M059J (cell line): ENCODE measurements at places on chromosomes 3 and 15. TPM values are rescaled to one million over a fixed set of nuclear protein-coding genes. Genes with fewer than 3 reads are reported as not detected.

DNA sequence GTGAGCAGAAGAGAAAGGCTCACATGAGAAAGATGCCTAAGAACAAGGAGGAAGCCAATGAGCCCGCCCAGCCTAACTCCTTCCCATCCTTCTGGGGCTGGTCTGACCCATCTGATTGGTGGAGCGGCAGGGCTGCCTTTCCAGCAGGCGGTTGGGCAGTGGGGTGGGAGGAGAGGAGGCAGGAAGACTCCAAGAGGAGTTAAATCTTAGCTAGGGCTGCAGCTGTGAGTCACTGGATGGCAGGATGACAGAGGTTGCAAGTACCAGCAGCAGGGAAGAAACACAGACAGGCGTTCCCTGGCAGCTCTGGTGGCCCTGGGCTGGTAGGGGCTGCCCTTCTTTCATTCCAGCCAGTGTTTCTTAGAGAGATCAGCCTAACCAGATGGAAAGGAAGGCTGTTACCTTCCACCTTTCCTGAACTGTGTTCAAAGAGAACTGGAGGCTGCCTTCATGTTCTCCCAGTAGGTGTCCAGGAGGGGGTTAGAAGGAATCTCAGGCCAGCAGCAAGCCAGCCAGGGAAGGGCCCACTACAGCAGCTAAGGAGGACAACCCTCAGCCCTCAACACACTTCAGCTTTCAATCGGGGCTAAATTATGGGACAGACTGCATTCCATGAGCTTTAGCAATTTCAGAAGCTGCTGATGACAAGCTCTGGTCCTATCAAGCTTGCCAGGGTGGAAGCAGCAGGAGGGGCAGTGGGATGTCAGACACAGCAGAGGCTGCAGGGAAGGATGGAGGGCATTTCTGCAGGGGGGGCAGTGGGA is 50.3 kb downstream of the CHSY1 start:
- peak; percentile 98 for DNase-seq

DNA sequence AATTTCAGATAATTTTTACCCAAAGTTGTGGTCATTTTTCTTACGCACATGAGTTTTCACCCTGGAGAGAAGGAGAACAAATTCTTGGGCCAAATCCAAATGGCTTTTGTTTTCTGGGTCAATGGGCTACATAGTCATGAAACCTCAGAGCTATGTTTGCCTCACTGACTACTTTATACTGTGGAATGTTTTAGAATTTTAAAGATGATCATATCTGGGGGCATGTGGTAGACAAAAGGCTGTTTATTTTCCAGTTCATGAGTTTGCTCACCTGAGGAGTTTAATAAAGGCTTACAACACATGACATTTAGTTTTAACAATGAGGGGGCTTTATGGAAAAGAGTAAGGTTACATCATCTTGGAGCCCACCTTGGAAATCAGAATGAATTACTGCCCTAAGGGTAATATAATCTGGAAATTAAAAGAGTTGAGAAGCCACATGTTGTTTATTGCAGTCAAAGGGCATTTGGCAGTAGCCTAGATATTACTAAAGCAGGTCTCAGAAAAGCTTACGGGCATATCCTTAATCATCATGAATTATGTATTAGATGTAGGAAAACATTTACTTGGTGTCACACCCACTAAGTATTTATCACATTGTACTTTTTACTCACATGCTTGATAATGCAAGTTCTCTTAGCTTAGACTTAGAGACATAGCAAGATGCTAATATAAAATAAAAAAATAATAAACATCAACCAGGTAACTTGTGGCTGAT is 466.1 kb downstream of the EDEM1 start:
- DNase-seq: no peak

DNA sequence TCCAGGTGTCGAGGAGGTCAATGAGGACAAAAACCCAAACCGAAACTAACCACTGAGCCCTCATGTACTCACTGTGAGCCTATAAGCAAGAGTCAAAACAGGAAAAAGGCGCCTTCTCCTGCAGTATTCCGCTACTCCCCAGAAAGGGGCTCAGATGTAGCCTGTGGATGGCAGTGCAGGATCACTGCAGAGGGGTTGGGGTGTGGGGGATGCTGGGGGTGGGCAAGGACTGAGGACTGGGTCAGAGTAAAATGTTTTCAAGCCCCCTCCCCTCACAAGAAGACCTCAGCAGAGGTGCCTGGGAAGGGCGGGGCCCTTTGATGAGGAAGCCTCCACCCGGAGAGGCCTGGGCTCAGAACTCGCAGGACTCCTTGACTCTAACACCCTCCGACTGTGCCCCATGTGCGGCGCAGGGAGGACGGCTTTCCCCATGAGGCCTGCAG is 170.1 kb downstream of the OSBPL10 start:
- no peak for DNase-seq

CPN2 gene
- total RNA-seq: not detected in 2 replicates

HAPLN3 gene
- total RNA-seq: 2.2 and 3.2 TPM in 2 replicates

DNA sequence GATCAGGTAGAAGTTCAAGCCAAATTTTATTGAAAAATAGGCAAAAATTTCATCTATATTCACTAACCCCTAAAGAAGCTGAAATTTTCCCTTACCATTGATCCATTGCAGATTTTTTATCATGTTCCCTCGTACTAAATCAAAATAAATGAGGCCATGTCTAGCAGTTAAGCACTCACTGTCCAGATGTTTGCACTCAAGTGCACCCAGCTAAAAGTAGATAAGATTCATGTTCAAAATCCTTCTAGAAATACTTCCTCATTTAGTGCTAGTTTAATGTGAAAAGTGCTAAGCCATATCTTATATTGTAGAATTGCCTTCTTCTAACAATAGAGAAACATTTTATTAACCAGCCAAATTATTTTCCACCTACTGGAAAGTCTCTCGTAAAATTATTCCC is 164.7 kb upstream of the UBE2E2 start:
- DNase-seq: no peak

DNA sequence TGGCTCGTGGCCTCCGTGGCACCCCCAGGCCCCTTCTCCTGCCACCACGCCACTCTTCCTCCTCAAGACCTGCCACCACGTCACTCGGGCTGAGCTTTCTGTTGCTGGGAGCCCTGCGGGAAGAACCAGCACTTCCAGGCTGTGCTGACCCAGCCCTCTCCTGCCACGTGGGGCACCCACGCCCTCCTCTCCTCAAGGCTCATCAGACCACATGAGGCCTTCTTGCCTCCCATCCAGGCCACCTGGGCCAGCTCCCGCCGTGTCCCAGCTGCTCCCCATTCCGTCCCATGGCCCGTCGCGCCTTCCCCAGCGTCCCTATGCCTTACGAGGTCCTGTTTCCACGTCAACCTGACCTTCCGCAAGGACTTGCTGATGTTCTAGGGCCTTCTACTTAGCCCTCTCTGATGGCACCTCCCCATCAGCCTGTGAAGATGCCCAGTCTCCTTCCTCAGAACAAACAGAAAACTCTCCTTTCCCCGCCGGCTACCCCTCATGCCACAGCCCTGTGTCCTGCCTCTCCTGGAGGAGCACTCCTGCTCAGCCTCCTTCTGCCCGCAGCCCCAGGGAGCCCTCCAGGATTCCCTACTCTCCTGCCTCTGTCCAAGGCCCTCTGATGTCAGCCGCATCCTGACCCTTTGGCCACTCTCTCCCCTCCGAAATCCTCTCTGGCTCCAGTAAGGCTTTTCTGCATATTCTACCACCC is 71.1 kb upstream of the BLM start:
- DNase-seq: no peak

DNA sequence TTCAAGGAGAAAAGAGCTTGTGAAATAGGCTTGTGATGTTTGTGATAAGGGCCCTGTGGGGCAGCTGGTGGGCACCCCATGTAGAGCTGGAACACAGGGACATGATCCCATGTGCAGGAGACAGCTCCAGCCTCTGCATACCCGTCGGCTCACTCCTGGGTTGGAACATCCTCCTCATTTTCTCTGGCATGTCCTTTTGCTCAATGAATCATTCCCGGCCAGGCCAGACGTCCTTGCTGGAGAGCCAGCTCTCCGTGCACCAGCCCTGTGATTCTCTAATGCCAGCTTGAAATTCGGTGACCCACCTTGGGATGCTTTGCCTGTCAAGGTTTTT is 77.3 kb downstream of the SMAD3 start:
- DNase-seq: peak; percentile 84

ACKR2 gene
- total RNA-seq: 0.02 TPM in 1 of 2 replicates, not detected in the other

DNA sequence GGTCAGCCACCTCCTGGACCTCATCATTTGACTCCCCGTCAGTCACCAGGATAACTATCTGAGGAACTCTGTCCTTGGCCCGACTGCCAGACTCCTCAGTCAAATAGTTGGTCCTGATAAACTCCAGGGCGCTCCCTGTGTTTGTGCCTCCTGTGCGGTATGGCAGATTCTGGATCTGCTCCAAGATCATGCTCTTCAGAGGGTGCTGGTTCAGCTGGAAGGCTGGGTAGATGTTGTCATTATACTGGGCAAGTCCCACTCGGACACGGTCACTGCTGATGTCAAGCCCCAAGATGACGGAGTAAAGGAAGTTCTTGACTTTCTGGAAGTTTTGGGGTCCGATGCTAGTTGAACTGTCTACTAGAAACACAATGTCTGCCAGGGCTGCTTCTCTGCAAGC is 31.1 kb upstream of the CAPN7 start:
- DNase-seq: no peak

PAQR9 gene
- total RNA-seq: 0.12 and 0.59 TPM in 2 replicates

- no peak for DNase-seq
Observed at GRCh38 chr3:189494632-189495031, 136.6 kb upstream of the TP63 start.

- no peak for DNase-seq
Observed at GRCh38 chr3:151479452-151479851, 18.6 kb upstream of the IGSF10 start.

- DNase-seq: no peak
Observed at GRCh38 chr3:16365491-16366128, 100.6 kb downstream of the OXNAD1 start.

CLDN18 gene
- not detected in 2 replicates for total RNA-seq

GRCh38 chr3:74351213-74351612 is 263.2 kb downstream of the CNTN3 start:
- DNase-seq: no peak

DNA sequence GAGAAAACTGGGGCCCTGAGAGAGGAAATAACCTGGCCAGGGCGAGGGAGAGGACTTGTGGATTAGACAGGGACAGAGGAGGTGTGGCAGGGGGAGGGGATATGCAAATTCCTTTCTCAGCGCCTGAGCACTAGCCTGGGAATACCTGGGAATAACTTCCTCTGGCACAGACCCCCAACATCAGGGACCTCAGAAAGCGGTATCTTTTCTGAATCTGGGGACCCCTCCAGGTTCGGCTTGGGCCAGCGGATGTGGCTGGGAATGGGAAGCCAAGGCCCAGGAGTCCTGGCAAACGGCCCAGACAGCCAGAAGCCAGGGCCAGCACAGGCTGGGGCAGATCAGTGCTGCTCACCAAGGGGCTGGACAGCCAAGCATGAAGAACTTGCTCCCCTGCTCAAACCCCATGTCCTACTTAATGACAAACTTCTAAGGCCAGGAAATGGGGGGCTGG is 9.2 kb upstream of the ACSBG1 start:
- peak; percentile 51 for DNase-seq

- DNase-seq: no peak
Observed at GRCh38 chr3:69579306-69580041, 159.8 kb upstream of the MITF start.

- no peak for DNase-seq
Observed at GRCh38 chr3:197196192-197196591, 102.2 kb downstream of the DLG1 start.

DNA sequence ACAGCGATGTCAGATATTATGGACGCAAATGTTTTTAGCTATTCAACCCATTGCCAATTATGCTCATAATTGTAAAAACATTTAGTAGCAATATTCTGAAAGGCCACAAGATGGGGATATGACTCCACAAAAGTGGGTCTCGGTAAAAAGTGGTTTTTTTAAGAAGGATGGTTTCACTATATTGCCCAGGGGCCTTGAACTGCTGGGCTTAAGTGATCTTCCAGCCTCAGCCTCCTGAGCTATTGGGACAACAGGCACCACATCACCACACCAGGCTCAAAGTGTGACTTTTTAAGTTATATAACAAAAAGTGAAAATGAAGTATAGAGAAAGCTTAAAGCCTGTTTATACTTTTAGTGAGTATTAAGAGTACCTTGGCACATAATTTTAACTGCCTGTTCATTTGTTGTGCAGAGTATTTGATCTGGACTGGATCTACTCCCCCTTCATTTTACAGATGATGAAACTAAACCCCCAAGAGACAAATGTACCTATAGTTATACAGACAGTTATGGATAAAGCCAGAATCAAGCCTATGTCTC is 9.4 kb downstream of the NAA50 start:
- DNase-seq: peak; percentile 76

DNA sequence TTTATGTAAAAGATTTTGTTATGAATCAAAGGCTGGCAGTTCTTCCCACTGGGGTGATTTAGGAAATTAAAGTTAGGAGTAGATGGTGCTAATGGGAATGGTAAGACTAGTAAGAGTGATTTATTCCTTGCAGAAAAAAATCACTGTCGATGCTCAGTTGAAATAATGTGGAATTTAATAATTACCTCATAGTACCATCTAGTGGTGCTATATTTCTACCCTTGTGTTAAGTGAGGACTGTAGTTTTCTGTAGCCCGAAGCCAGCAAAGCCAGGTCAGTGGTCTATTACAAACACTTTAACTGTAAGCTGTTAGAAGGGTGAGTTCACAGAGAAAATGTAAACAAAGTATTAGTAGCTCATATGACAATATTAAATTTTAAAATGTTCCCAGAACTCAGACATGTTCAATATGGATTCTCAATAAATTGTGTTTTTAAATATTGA is 39.5 kb upstream of the GOLGA8J start:
- DNase-seq: peak; percentile 48

DNA sequence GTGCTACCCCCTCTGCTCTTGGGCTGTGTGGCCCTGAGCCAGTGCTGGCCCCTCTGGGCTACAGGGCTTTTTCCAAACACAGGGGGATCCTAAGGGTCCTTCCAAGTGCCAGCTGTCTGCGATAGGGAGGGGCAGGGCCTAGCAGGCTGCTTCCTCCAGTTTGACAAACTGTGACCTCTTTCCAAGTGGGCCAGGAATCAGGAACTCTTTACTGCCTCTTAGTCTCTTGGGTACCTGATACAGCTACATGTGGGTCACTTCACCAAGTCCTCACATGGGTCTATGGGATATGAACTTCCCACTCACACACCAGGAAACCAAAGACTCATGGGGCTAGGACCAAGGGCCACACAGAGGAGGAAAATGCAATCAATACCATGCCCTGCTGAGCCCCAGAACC is 25.4 kb downstream of the SEC61A1 start:
- DNase-seq: no peak

GRCh38 chr15:73965094-73965757 is 26.9 kb downstream of the STOML1 start:
- DNase-seq: no peak

- DNase-seq: no peak
Observed at GRCh38 chr3:36379872-36380220, 458 bp upstream of the STAC start.

GPR171 gene
- total RNA-seq: not detected in 2 replicates

TEX55 gene
- total RNA-seq: not detected in 2 replicates

- no peak for DNase-seq
Observed at GRCh38 chr3:119468041-119468440, 722 bp upstream of the POGLUT1 start.

TP63 gene
- total RNA-seq: 0.07 TPM in 1 of 2 replicates, not detected in the other
